ENCODE measurements at places on chromosomes 1 and 21.

DNA sequence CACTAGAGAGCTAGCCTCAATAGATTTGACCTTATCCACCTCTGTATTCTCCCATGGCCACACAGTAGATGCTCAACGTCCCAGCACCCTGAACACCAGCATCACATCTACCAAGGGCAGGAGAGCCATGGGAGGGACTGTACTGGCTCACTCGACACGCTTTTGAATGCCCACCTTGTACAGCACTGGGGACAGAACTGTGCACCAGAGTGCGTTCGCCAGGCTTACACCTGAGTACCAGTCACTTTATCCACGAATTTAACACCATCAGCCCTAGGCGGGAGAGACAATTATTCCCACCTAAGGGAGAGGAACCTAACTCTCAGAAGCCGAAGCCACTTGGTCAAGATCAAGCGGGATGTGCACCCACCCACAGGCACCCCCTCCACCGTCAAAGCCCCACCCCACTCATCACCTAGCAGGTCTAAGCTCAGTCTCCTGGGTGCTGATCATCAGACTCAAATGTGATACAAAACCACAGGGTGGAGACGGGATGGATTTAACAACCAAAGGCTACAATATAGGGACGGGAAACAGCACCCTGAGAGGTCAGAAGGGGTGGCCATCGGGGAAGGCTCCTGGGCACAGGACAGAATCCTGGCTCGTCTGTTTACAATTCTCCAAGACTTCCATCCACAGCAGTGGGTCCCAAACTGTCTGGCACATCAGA is 110.5 kb downstream of the GLIS1 start:
- no peak for DNase-seq

DNA sequence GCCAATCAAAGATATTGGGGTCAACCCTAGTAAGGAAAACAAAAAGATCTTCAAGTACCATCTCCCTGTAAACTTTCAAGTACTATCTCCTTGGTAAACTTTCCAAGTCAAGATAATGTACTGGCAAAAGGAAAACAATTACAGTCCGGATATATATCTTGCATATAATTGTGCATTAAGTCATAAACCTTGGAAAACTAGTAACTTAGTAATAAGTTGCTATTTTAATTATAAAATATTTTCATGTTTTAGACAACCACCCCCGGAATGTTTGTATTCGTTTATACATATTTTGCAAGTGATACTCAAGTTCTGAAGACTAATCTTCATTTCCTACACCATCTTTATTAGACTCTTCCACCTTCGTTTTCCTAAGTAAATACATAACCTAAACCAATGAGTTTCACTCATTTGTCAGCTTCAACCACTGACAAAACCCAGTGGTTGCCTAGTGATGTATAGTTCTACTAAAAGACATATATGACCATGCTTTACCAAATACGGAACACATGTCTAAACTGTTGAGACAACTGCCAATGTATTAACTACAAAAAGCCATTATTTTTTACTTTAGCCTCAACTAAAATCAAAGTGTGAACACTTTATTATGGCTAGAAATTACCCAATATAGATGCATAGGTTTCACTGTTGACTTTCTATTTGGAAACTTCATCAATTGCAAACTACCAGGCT is 1.7 kb downstream of the AKT3 start:
- no peak for DNase-seq

GRCh38 chr1:26322042-26322331 is 4.2 kb downstream of the CD52 start:
- DNase-seq: no peak

GRCh38 chr1:157724537-157725220 is 24.1 kb upstream of the FCRL3 start:
- no peak for DNase-seq

DNA sequence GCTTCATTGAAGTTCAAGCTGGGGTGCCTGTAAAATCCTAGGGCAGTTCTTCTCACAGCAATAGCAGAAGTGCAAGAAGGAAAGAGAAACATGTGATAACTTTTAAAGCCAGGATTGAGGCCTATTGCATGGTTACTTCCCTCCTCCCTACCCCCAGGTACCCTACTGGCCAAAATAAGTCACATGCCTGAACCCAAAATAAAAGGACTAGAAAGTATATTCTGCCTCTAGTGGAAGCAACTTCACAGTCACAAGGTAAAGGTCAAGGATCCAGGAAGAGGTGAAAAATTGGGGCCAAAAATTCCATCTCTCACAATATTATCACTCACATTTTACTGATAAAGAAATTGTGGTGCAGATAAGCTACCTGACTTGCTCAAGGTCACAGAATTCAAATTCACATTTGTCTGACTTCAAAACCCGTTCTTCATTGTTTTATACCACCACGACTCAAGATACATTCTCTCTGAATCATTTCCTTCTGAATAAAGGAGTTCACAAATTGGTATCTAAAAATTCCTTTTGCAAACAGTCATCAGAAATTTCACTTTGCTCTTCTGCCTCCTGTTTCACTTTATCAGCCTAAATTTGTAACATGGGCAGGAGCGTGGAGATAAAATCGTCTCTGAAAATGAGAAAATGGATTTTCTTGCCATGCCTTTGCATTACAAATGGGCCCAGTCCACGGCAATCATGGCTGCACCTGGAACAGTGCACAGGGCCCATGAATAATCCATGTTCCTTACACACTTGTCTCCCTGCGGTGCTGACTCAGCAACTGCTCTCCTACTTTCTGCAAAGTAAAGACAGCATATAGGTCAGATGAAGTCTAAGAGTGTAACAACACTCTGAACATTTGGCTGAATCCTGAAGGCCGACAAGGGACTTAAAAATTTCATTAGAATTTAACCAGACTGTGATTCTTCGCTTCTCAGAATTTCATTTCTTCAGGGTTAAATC is 485.3 kb upstream of the NFIA start:
- no peak for DNase-seq

All from NCI-H1048 (cell line).